ENCODE measurements at places on chromosomes 5 and 9.

GRCh38 chr5:50702615-50703366 lies 36.4 kb downstream of the PARP8 start:
- no peak for DNase-seq

DNA sequence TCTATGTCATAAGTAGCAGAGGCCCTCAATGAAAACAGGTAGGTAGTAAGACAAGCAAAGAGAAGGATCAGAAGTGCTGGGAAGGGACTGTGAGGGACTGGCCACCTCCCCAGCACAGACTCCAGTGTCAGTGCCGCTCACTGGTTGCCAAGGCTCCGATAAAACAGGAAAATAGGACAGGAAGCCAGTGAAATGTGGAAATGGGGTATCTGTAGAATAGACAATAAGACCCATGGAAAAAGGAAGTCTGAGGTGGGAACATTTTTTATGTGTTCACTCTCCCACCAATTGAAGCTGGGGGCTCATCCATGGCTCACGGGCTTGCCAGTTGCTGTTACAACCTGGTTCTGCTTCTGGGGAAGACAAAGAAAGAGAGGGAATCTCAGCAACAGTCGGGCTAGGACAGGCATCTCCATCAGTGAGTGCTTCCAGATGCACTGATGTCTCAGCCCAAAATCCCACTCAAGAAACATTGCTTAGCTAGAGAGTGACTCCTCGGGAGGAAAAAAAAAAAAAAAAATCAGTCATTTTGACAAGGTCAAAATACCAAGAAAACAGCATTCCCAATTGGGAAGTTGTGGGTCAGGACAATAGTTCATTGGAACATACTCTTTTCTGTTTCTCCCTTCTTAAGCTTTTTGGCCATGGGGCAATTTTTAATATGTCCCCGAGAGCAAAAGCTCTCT lies 27.6 kb upstream of the NFIB start:
- no peak for DNase-seq

- no peak for DNase-seq
Observed at GRCh38 chr9:137168904-137169856, 671 bp downstream of the LRRC26 start.

DNA sequence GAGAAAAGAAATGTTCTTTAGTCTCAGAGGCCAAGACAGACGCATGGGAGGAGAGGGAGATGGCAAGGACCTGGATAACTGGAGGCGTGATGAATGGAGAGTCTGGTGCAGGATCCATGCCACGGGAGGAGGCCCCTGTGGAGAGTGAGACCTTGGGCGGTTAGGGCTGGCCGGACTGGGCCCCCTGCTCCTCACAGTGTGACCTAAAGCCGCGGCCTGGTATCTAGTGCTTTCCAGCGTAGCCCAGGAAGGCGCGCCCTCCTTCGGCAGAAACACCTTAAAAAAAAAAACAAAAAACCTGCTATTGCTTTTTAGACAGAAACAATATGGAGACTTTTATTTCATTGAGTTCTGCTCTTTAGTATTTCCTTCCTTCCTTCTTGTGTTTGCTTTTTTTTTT lies 33.1 kb downstream of the SCGB3A1 start:
- DNase-seq: no peak

DNA sequence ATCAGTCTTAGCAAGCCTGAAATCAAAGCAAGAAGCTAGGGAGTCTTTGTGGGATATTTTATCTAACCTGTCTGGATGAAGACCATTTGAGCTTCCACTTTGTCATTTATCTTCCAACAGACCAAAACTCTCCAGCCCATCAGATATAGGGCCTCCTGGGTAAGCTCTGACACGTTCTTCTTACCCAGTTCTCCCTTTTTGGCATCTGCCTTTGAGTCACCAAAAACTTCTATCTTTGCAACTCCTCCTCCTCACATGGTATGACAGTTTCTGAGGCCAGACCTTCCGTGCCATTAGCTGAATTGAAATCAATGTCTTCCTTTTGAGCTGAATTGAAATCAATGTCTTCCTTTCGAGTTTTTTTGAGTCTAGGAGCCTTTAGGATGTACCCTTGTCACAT lies 156.6 kb upstream of the SPRY4 start:
- no peak for DNase-seq

GRCh38 chr5:73748510-73749400 lies 122.8 kb downstream of the ARHGEF28 start:
- no peak for DNase-seq

DNA sequence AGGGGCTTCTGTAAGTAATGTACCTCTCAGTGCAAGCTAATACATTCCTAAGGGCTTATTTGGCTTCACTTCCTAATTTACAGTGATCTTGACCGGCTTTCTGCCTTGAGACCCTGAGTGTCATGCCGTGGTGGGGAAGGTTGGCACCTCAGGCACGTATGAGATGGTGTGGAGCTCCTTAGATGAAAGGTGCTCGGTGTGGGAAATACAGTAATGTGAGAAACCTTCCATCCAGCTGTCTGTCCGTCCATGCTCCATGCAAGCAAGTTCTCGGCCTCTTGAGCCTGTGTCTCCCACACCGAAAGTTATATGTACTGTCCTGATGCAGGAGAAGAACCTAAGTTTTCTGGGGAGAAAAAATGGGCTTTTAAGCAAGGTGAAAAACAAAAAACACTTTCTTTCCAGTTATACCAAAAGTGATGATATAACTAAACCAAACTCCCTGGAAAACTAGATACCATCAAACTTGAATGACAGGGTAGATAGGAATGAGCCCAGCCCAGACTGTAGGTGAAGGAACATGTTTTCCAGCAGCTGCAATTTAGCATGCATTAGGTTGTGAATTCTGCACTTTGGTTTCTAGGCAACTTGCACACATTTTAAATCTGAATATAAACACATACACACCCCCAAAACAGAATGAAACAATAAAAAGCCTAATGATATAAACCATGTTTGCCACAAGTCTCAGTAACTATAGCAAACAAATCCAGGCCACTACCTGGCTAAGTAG lies 279.6 kb downstream of the FANCC start:
- DNase-seq: no peak

GRCh38 chr9:34233672-34234071 lies 54.8 kb downstream of the UBAP1 start:
- DNase-seq: no peak

All from nucleus accumbens (tissue), 56 donors.